SHP77 (cell line): ENCODE measurements at places on chromosomes 5 and 9.

- DNase-seq = no peak
Measured at GRCh38 chr9:133403766-133404453, 13.9 kb downstream of the REXO4 start.

GRCh38 chr5:142059304-142059940, 46.6 kb upstream of the GNPDA1 start:
- no peak for DNase-seq

- no peak for DNase-seq
Measured at GRCh38 chr5:61575103-61575502, 243.0 kb downstream of the ZSWIM6 start.

GRCh38 chr5:102826629-102827028, 71.5 kb downstream of the PAM start:
- DNase-seq = no peak

GRCh38 chr5:52809884-52810283, 22.2 kb downstream of the ITGA1 start:
- no peak for DNase-seq

GRCh38 chr5:124310453-124310852, 436.0 kb downstream of the ZNF608 start:
- no peak for DNase-seq

- no peak for DNase-seq
Measured at GRCh38 chr5:422323-423232, 20.4 kb upstream of the EXOC3 start.

DNA sequence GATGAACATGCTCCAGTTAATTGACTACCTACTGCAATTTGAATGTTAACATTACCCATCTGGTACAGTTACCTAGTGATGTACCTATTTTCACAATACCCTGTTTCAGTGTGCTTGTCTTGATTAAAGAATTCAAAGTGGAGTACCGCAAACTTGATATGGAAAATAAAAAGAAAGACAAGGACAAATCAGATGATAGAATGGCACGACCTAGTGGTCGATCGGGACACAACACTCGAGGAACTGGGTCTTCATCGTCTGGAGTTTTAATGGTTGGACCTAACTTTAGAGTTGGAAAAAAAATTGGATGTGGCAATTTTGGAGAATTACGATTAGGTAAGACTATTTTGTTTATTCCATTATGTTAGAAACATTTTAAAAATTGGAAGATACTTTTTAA, 33.5 kb downstream of the CSNK1G3 start:
- DNase-seq = no peak
